Activated CD4-positive, alpha-beta memory T cell treated with anti-CD3 and anti-CD28 coated beads, Interleukin-2, amount 10 ng/mL, durations not matched to agents 7 days and 5 days (primary cell): ENCODE measurements at places on chromosomes 2 and 18.

DNA sequence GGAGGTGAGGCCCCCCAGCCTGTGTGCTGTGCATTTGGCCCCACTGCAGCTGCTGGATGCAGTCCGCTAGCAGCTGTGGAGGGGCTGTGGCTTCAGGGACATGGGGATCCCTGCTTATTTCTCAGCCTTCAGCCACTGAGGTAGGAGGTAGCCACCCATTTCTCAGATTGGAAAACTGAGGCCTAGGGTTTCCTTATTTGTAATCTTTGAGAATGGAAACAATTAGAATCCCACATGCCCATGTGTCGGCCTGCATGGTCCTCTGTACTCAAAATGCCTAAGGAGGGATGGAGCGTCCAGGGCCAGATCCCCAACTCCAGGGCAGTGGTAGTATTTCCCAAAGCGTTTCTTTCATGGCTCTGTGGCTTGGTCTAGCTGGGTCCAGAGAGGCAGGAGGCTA is 42.1 kb downstream of the TOGARAM2 start:
- no peak for DNase-seq

- no peak for DNase-seq
These were observed 41.2 kb downstream of the RPL37A start for GRCh38 chr2:216539791-216540241.

GRCh38 chr2:165373278-165374010 is 96.1 kb upstream of the CSRNP3 start:
- DNase-seq, result no peak

DNA sequence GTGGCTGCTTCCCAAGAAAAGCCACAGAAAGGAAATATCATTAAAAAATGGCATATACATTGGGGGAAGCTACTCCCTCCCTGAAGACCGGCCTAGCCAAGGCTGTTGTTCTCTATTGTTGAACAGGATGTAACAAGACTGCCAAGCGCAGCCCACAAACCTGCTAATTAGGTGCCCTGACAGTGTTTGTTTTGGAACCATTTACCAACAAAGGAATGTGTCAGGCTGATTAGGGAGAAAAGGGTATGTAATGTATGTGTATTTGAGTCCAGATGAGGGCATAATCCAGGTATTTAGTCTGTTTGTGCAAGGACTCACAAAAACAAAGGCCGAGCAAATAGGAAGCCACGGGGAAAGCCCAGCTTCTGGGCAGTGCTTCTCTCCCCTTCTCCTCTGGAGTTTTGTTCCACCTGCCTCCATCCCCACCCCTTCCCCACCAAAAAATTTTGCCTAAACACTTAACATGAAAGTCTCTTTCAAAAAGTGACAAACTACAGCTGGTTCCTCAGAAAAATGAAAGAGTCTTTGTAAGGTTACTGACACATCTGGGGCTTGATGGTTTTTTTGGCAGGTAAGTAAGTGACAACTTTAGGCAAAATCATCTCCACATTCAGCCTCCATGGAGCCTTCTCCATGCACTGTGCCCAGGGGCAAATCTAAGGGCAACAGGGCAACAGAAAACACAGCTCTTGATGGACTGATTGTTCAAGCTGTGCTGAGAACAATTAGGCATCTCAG is 78.3 kb upstream of the FZD5 start:
- DNase-seq, result no peak

- no peak for DNase-seq
These were observed 649.5 kb downstream of the PLCL1 start for GRCh38 chr2:198453866-198454265.

DNA sequence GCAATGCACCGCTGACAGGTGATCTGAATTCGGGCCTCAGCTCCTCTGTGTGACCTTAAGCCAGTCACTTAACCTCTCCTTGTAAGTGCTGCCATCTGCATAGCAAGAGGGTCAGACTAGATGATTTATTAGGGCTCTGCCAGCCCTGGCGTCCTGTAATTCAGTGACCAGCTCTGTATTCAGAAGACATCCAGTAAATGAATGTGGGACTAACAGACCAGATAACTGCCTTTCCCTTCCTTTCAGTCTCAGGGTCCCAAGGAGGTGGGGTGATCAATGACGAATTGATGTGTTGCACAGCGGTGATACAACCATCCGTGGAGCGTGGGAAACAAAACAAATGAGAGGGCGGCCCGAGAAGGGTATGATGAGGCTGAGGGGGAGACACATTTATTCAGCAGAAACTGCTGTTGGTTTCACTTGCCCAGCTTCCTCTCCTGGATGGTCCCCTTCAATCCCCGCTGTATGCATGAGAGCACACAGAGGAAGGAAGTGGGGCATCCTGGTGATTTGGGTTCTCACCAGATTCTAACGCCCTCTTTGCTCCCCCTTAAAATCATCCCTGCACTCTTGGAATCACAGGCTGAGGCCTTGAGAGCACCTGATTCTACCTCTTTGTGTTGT is 92.8 kb downstream of the VIT start:
- DNase-seq, result no peak

- no peak for DNase-seq
These were observed 179.4 kb downstream of the SEPTIN10 start for GRCh38 chr2:109434351-109434750.

DNA sequence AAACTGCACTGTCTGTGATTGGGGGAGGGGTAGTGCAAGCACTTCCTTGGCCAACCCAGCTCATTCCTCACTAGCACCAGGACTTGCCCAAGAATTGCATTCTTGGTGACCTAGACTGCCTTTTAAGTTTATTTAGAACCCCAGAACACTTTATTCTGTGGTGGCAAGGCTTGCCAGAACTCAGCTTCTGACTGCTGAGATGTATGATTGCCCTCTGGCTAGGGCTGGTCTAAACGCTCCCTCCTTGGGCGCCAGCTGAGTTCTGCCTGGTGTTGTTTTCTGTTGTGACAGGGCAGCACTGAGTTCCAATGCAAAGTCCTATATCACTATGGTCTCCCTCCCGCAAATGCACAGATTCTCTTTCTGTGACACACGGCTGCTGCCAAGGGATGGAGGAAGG is 247.7 kb downstream of the ZNF385B start:
- DNase-seq, result no peak

- no peak for DNase-seq
These were observed 15.3 kb upstream of the ID2 start for GRCh38 chr2:8666581-8666980.

DNA sequence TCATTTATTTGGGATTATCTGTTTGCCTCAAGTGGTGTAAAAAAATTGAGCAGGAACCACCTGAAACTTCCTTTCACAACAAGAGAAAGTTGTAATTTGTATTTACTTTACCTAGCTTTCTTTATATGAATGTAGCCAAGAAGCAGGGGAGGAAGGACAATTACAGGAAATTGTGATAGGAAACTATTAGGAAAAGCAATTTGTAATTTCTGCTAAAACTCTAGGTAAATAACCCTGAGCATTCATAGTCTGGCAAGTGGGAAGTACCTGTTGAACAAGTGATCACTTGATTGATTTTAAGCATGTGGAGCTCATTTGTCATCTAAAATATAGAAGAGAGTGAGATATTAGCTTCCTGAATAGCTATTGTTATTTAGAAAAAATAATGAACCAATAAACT is 5.0 kb downstream of the TFPI start:
- DNase-seq, result no peak

DNA sequence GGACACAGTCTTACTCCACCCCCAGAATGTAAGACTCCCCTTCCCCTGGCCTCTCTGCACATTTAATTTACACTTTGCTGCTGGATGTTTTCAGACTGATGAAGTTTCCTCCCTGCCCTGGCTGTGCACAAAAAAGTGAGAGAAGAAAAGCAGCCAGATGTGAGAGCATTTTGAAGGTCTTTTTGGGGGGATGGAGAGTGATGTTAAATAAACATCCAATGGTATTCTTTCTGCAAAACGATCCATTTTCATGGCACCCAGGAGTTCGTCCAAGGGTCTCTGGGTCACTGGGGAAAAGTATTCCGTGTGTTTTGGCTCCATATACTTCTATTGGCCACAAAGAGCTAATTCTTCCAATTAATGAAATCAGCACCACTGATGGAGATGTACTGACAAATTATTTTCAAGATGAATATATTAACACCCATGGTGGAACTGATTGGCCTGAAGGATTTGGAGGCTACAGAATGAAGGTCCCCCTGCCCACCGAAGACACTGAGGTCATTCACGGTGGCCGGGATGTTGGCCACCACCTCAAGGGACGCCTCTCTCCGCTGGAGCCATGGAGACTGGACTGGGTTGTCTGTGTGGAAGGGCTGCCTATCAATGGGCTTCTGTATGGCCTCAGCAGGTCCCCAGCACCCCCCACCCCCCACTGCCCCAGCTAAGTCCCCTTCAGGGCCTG is 107.6 kb upstream of the PKDCC start:
- DNase-seq, result no peak
